ENCODE measurements at places on chromosomes 1 and 21.

DNA sequence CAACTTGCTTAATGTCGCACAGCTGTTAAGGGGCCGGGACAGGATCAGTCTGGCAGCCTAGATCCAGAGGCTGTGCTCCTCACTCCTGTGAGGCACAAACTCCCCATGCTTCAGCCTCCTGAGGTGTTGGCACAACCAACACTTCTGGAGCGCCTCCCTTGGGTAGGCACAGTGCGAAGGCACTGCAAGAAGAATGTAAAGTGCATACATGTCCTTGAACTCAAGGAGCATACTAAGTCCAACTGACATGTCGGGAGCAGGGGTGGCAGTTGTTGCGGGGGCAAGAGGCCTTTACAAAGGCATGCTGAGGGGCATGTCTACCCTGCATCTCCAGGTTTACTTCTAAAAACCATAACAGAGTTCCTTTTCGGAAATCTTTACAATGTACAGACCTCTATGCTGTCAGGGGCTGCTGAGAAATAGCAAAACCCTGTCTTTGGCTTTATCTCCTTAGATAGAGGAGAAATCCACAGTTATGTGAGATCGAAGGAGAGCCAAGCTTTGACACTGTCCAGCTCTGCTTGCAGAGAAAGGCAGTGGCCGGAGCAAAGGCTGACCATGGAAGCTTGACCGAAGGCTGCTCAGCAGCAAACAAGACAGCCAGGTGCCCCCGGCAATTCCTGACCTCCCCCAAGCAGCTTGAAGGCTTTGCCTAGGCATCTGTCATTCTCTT, 93.9 kb downstream of the CDC7 start:
- no peak for DNase-seq

- DNase-seq: no peak
Measured at GRCh38 chr1:4023678-4024077, 123.6 kb upstream of the C1orf174 start.

GRCh38 chr1:226821719-226822085, 48.7 kb upstream of the PSEN2 start:
- no peak for DNase-seq

DNA sequence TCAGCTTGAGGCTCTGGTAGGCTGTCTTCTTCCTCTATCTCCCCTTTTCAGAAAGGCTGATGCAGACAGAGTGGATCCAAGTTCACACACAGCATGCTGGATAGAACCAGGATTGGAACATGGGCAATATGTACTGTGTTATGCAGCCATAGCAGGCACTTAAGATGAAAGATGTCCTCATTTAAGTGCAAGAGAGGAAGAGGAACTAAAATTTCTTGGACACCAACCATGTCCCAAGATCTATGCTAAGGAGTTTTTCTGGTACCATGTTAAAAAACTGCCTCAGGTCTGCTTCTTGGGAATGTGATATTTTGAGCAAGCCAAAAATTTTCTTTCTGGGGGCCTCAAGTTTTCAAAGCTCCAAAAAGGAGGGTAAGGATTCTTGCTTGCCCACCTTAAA, 1.2 kb downstream of the SDHB start:
- no peak for DNase-seq

- no peak for DNase-seq
Measured at GRCh38 chr1:2076826-2077225, 26.6 kb downstream of the PRKCZ start.

DNA sequence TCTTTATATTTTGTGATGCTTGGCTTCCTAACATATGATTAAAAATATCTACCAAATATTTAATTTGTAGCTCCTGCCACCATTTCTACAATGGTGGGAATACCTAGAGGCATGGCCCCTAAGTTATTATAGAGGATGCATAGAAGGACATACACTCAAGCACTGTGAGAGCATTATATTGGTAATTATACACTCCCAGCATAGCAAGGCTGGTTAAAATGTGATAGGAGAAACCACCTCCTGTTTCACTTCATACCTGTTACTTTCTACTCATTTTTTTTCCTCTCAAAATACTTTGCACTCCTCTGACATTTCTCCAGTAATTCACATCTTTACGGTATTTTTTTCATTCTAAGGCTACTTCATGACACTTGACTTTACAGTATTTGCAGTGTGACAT, 92.9 kb downstream of the HS2ST1 start:
- DNase-seq: no peak

- DNase-seq: no peak
Measured at GRCh38 chr1:89466307-89466930, 58.2 kb upstream of the LRRC8B start.

DNA sequence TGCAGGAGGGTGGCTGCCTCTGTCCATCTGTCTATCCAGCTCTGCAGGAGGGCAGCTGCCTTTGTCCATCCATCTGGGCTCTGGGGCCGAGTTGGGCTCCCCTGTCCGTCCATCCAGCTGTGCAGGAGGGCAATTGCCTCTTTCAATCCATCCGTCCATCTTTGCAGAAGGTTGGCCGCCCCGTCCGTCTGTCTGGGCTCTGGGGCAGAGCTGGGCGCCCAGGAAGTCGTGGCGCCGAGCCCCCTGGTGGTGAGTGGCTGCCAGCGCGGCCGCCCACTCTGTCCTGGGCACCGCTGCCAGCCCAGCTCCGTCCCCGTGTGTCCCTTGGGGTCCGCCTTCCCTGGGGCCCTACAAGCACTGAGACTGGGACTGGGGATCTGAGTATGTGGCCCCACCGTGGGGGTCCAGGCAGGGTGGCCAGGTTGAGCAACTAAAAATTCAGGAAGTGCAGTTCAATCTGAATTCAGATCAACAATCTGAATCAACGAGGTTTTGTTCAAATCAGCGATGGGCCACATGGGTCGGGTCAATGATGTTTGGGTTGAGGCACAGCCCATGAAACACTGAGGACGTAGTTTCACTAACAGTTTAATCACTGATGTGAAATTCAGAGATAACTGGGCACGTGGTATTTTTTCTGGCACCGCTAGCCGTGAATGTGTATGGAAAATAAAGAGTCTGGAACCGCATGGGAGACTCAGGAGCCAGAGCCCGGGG, 99.1 kb upstream of the ACTRT2 start:
- DNase-seq: peak; percentile 30

DNA sequence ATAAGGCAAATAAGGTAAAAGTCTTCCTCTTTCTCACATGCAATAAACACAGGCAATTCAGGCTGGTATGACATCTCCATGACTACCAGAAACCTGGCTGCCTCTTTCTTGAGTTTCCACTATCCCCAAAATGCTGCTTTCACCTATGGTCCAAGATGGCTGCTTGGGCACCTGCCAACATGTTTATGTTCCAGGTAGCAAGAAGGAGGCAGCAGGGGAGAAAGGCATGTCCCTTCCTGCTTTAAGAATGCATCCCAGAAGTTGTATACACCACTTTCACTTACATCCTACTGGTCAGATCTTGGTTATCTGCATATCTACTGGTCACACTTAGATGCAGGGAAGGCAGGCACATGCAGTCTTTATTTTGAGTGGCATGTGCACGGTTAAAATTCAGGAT, 19.4 kb upstream of the ACOT11 start:
- no peak for DNase-seq

DNA sequence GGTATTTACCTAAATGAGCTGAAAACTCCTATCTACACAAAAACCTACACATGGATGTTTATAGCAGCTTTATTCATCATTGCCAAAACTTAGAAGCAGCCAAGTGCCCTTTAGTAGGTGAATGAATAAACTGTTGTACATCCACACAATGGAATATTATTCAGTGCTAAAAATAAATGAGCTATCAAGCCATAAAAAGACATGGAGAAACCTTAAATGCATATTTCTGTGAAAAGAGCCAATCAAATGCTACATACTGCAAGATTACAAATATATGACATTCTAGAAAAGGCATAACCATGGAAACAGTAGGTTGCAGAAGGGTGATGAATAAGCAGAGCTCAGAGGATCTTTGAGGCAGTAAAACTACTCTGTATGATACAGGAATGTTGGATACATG, 23.3 kb downstream of the ABCB10 start:
- no peak for DNase-seq

DNA sequence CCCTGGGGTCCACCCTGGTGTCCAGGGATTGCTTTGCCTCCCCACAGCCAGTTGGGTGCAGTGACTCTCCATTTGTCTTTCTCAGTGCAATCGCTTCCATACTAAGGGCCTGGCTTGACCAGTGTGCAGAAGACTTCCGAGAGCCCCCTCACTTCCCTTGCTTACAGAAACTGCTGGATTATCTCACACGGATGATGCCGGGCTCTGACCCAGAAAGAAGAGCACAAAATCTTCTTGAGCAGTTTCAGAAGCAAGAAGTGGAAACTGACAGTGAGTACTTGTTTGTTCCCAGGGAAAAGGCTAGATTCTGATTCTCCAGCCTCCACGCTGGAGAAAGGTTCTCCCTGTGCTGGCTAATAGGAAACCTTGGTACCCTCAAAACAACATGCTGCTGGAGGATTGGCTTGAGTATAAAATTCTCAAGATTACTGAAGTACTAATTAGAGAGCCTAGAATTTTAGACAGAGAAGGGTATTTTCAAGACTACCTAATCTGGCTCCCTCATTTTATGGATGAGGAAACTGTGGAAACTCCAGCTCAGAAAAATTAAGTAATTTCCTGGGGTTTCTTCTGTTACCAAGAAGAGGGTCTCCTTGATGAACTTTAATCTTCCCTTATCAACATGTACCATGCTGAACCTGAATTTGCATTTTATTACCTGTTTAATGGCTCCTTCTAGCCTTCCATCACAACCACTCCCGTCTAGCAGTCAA, 75.8 kb downstream of the RGL1 start:
- DNase-seq: no peak

DNA sequence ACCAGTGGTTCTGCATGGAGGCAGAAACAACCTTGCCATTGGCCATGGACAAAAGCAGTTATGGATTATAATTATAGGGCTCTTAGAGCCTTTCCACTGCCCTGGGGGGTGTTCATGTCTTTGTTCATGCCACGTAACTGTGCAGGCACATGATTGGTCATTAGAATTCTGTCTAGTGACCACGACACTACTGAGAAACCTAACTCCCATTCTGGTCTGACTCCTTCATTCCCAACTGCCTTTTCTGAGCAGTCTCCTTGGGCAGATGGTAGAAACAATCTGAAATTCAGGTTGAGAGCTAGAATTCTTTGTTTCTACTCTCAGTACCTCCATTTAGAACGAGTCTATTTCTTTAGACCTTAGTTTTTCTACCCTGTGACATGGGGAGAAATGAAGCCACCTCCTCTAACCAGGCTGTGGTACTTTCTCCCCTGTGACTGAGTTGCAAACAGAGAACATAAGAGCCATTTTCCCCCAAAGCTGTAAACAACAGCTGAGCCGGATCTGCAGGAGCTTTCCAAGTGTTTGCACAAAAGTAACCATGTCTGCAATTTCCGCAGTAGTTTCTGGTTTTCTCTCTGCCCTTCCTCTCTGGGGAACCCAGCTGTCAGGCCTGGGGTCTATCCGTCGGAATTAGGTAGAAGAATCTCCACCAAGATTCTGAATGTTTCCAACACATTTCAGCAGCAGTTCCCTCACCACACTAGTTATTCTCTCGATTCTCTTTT, 37.7 kb upstream of the IPO9 start:
- no peak for DNase-seq

DNA sequence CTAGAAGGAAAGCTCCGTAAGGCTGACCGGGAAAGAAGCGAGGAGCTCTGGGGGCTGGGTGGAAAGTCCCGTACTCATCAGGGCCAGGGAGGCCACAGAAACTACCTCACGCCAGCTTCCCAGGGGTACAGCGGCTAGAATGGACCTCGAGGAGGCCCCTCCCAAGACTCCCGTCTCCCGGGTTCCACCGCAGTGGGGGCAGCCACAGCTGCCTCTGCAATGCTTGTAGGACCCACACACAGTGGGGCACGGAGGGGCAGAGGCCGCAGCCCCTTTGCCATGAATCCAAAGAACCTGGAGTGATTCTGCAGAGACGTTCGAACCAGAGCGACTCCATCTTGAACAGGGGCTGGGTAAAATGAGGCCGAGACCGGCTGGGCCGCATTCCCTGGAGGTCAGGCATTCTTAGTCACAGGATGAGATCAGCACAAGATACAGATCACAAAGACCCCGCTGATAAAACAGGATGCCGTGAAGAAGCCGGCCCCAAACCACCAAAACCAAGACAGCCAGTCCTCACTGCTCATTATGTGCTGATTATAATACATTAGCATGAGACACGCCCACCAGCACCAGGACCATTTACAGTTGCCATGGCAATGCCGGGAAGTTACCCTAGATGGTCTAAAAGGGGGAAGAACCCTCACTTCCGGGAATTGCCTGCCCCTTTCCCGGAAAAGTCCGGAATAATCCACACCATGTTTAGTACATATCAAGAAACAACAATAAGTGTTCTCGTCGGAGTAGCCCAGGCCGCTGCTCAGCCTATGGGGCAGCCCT, 1.6 kb upstream of the ANKRD65 start:
- no peak for DNase-seq

GRCh38 chr1:41953291-41953690, 34.6 kb upstream of the HIVEP3 start:
- DNase-seq: no peak

- DNase-seq: no peak
Measured at GRCh38 chr1:75133750-75134646, at the start of gene LHX8. LHX8 (plus strand) TSS chr1:75134388; CDS start chr1:75136615, 2,227 bp downstream.

GRCh38 chr1:29767088-29767685, 530.9 kb downstream of the PTPRU start:
- DNase-seq: no peak

- no peak for DNase-seq
Measured at GRCh38 chr1:26163684-26164035, 4.8 kb downstream of the FAM110D start.

GRCh38 chr1:154463512-154463990, 38.5 kb upstream of the TDRD10 start:
- peak; percentile 71 for DNase-seq

DNA sequence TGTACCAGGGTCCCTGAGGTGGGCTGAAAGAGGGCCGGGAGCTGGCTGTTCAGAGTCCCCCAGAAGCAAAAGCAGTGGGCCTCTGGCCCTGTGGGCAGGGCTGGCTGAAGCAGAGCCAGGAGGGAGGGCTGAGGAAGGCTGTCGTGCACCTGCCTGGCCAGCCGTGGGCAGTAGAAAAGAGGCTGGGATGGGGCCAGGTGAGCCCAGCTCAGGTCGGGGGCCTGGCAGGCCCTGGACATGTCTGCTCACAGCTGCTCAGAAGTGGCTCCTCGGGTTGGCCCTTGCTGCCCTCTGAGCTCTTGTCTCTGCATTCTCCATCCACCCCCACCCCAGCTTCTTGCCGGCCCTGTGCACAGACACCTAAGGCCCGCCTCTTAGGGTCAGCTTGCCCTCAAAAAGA, 60.0 kb downstream of the TCP10L start:
- DNase-seq: no peak

DNA sequence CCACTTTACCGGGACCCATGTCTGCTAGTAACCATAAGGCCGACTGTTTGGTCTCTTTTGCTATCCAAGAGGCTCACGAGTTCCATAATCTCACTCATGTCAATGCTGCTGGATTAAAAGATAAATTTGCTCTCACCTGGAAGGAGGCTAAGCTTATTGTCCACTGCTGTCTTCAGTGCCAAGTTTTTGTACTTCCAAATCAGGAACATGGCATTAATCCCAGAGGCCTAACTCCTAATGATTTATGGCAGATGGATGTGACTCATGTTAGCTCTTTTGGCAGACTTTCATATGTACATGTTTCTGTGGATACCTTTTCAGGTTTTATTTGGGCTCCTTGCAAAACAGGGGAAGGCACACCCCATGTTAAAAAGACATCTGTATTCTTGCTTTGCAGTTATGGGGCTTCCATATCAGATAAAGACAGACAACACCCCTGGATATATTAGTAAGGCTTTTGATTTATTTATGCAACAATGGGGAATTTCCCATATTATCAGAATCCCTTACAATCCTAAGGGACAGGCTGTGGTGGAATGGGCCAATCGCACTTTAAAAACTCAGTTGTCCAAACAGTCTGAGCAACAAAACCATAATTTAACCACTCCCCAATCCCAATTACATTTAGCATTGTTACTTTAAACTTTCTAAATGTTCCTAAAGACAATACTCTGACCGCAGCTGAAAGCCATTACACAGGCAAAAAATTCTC, 162.7 kb downstream of the IER5 start:
- DNase-seq: no peak

Data from activated naive CD4-positive, alpha-beta T cell treated with Interleukin-2 at 50 U/mL for 16 hours (primary cell).